ENCODE measurements at places on chromosomes 1 and 21. TPM values are rescaled to one million over a fixed set of nuclear protein-coding genes. Genes with fewer than 3 reads are reported as not detected.

SYT11 gene
- 24.4 TPM for total RNA-seq

RPS6KA1 gene
- total RNA-seq: 3.3 TPM

LCE3D gene
- not detected for total RNA-seq

WDR26 gene
- 61.8 TPM for total RNA-seq

GADD45A gene
- total RNA-seq: 94.9 TPM

MRPL37 gene
- total RNA-seq: 71.7 TPM

ACAP3 gene
- total RNA-seq: 60.8 TPM

DENND2D gene
- 1.6 TPM for total RNA-seq

DNMT3L gene
- not detected for total RNA-seq

TFF3 gene
- total RNA-seq: 4.8 TPM

SYT14 gene
- total RNA-seq: 0.03 TPM

ACOT7 gene
- total RNA-seq: 13.8 TPM

C1orf56 gene
- 8.9 TPM for total RNA-seq

ATP8B2 gene
- total RNA-seq: 22.5 TPM

NUDT4B gene
- total RNA-seq: not detected

OR2L8 gene
- not detected for total RNA-seq

ALPL gene
- 20.3 TPM for total RNA-seq

BLZF1 gene
- total RNA-seq: 23.1 TPM

S100A9 gene
- total RNA-seq: 91.9 TPM

WNT9A gene
- 6.5 TPM for total RNA-seq

SELENBP1 gene
- 21.2 TPM for total RNA-seq

SPRR1B gene
- total RNA-seq: not detected

IKBKE gene
- total RNA-seq: 0.97 TPM

NT5C1A gene
- total RNA-seq: 25.0 TPM
